ENCODE measurements at places on chromosomes 5 and 9.

DNA sequence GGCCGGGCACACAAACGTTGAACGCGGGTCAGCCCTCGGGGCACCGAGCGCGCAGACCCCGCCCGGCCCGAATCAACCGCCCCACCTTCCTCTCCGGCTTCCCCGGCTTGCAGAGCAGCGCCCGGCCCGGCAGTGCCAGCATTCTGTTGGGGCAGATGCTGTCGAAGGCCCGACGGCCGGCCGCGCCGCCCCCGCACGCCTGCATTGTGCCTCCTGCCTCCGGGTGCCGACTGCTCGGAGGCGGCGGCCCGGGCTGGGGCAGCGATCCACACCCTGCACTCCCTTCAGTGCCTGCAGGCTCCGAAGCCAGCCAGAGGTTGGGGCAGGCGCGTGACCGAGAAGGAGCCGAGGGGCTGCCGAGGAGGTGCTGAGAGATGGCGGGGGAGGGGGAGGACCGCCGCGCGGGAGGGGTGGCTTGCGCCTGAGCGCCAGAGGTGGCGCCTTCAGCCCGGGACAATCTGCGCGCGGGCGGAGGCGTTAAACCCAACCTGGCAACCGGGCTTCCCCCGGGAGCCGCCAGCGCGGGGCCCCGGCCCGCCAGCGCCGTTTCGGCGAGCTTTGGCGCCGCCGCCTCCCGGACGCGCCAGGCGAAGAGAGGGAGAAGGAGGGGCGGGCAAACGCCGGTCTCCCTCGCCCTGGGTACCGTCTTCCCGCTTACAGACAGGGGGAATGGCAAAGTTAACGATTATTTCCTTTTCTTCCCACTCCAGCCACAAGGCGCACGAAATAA, at the start of gene MCIDAS:
Gene MCIDAS (minus strand): TSS at position 382 of the 730 bp plus-strand sequence. CDS start 177 bp downstream, at position 205.
- DNase-seq, result no peak

GRCh38 chr9:16705111-16705604, 165.3 kb downstream of the BNC2 start:
- no peak for DNase-seq

DNA sequence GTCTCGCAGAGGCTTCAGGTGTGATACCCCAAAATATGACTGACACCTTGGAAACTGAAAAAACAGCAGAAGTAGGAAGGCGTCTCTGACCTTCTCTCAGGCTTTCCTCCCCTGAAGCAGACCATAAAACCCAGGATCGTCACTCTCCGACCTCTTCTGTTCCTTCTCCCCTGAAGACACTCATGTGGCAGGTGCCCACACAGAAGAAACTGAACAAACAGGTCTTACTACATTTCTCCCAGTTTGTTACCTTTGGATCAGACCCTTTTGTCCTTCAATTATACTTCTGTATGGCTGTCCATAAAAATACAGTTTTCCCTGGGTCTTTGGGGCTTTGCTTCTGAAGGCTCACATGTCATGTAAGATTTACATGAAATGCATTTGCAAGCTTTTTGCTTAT, 10.3 kb upstream of the PRUNE2 start:
- DNase-seq, result no peak

DNA sequence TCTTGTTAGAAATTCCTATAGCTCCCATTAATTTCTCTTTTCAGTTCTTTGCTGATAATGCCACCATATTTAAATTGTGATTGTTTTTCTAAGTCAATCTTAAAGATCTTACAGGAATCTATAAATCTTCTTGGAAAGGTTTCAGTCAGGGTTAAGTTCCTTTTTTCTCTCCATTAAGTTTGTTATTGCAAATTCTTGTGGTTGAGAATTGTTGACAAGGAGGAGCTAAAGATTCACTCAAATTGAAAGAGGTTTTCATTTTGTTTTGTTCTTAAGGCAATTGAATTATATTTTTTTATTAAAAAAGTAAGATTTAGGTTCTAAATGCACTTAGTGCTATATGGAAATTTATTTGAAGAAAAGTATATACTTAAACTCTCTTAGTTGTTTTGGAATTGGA, 213.4 kb downstream of the PRR16 start:
- DNase-seq, result no peak

DNA sequence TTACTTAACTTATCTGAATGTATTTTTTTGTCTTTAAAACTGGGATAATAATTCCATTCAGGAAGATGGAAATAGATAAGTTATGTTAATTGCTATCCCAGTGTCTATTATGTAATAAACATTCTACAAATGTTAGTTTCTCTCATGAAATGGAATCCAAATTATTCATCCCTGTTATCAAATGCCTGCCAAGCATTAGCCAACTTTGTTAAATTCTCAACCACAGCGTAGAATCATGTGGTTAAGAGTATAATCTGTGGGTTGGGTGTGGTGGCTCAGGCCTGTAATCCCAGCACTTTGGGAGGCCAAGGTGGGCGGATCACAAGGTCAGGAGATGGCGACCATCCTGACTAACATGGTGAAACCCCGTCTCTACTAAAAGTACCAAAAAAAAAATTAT, 912.9 kb upstream of the SEMA6A start:
- no peak for DNase-seq

DNA sequence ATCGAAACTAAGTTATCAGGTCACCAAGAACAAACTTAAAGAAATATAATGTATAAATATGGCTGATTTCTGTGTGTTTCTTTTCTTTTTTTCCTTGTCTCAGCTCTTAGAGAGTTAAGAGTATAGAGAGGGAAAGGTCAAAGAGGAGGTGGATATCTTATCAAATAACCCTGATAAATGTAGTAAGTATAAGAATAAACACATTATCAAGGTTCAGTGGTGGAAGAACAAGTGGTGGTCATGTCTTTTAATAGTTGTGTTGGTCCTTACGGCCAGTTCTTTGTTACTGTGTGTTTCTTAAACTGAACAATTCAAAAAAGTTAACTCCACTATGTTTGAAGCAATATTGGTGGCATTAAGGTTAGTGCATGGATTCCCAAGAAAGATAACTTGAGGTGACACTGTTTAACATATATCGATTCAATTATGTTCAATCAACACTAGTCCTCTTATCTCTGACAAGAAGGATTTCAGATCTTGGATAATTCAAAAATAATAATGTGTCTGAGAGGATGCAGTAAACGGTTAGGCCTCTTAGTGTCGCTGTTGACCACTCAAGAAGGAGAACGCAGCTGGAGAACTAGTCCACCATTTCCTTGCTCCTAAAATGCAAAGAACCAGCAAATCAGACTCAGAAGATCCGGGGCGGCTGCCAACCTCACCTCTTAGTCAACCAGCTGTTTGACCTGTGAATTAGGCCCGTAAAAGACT, at the start of gene PCDHGA3:
Gene PCDHGA3 (plus strand): TSS at position 588 of the 711 bp plus-strand sequence. CDS start 205 bp downstream, outside the sequence.
- DNase-seq, result no peak

DNA sequence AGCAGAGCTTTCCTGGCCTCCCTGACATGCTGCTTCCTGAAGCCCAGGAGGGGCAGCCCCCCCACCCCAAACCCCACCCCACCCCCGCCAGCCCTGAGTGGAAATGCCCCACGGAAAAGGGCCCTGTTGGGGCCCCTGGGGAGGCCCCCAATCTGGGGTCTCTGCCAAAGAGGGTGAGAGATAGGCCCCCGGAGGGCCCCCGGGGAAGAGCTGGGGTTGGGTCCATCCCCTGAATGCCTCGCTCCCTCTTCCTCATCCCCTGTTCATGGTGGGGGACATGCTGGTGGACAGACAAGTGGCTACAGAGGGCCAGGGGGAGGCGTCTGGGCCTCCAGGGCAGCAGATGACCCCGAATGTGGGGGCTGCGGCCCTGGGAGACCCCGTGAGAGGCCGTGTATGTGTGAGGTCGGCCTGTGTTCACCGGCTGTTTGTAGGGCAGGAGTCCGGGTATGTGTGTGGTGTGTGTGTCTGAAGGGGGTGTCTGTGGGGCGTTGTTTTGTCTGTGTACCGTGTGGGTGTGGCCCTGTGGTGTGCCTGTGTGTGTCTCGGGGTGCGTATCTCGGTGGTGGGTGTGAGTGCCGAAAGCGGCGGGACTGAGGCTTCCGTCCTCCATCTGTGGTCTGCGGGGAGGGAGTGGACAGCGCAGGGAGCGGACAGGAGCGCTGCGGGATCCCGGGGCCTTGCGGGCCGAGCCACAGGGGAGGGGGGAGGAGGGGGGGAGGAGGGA, 11.3 kb downstream of the C9orf50 start:
- DNase-seq, result peak; percentile 61

DNA sequence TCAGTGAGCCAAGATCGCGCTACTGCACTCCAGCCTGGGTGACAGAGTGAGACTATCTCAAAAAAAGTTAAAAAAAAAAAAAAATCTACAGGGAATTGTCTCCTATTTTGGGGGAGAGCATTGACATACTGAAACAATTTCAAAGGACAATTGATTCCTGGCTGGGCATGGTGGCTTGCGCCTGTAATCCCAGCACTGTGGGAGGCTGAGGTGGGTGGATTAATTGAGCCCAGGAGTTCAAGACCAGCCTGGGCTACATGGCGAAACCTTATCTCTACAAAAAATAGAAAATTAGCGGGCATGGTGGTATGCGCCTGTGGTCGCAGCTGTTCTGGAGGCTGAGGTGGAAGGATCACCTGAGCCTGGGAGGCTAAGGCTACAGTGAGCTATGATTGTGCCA, 30.6 kb downstream of the GPR107 start:
- no peak for DNase-seq

DNA sequence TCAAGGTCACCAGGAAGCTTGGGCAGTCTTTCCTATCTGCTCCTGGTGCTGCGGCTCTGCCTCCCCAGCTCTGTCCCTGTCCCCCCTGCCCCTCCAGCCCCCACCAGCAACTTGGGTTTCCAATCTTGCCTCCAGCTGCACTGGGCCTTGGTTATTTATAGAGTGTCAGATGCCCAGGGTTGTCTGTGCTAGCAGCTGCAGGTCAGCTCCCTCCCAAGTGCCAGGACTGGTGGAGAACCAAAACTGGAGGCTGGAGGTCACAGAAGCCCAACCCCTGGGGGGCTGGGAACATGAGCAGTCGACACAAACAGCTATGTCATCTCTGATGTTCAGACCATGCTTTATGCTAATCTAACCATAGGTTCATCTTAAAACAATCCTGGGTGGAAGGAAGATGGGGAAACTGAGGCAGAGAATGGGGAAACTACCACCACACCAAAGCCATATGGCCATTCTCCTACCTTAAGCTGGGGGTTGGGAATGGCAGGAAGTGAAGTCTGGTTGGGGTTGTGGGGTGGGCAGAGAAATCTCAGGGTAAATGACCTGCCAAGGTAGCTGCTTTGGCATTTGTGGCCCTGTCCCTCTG, 1.7 kb downstream of the TPM2 start:
- DNase-seq, result no peak

DNA sequence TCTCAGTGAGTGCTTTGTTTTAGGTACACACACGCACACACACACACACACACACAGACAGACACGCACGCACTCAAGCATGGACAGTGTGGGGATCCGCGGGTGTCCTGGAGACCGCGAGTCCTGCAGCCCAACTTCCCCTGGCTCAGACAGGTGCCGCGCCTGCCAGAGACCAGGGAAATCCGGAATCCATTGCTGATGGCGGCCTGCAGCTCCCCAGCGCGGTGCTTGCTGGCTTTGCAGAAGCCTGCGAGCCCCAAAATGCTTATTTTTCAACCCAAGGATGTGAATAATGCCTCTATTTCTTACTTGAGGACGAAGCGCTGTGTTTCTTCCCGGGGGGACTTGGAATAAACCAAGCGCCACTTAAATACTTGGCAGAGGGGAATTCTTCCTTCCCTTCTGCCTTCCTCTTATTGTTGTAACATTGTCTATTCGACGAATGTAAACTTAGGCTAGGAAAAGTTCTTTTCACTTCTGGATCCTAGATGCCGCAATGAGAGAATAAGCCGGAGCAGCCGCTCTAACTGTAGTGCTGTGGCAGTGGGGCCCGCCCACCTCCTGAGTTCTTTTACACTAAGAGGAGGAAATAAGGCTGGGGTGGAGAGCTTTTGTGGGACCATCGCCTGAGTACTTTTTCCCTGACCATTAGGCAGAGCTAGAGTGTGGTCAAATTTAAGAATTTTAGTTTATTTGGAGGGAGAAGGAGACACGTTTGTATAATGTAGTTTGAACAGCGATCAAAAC, 802 bp downstream of the ITGA2 start:
- DNase-seq, result no peak

GRCh38 chr5:53076014-53076583, 33.5 kb downstream of the MOCS2 start:
- DNase-seq, result no peak

- no peak for DNase-seq
Observed at GRCh38 chr5:78896132-78896531, 89.0 kb downstream of the ARSB start.

- DNase-seq, result no peak
Observed at GRCh38 chr5:139050432-139050831, 147.7 kb downstream of the SIL1 start.

GRCh38 chr9:24464319-24464951, 81.3 kb downstream of the IZUMO3 start:
- DNase-seq, result no peak

DNA sequence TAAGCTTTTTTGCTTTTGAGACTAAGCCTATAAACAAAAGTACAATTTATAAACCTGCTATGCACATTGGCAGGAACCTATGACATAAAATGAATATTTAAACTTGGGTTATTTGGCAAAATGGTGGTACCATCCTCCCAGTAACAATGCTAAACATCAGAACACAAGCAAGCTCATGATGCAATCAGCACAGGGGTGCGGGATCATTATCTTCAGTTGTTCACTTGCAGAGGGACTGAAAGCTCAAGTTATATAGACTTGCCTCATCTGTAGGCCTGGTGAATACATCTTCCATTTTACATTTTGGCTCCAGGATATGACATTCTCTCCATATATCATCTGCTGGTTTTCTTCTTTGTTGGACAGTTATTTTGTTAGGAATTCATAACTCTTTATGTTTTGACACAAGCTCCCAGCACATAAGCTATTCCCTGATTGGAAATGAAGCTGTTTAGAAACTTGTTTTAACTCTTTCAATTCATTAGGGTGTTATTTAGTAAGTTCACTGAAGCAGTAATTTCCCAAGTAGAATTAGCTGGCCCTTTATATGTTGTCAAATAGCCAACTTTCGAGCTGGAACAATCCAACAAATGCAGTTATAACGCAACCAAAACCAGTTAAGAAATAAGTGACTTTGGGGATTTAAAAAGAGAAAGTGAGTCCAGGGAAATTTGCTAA, 124.7 kb upstream of the LIFR start:
- DNase-seq, result no peak

DNA sequence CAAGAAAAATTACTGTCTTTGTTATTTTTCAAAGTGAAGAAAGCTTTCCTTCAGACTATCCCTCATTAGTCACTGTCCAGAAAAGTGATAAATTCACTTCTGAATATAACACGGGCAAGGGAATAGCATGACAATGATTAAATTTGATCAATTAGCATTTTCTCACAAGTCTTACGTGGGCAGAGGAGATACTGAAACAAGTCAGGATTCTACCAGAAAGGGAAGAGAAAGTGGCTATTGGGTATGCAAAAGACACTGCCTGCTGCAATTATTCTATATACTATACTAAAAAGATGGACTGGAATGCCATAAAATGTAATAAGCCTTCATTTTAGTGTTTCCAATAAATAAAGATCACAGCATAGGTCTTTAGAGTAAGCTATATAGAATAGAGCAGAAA, 7.4 kb downstream of the COX7C start:
- no peak for DNase-seq

- DNase-seq, result no peak
Observed at GRCh38 chr5:126801992-126802294, 25.0 kb downstream of the LMNB1 start.

Data from T-helper 22 cell (primary cell).